ENCODE measurements at places on chromosomes 12 and 14.

- DNase-seq: no peak
Measured at GRCh38 chr12:15831315-15831978, 42.3 kb upstream of the EPS8 start.

- DNase-seq: no peak
Measured at GRCh38 chr12:78403681-78404080, 460.9 kb upstream of the SYT1 start.

- no peak for DNase-seq
Measured at GRCh38 chr12:111221062-111222026, 147.6 kb downstream of the PHETA1 start.

DNA sequence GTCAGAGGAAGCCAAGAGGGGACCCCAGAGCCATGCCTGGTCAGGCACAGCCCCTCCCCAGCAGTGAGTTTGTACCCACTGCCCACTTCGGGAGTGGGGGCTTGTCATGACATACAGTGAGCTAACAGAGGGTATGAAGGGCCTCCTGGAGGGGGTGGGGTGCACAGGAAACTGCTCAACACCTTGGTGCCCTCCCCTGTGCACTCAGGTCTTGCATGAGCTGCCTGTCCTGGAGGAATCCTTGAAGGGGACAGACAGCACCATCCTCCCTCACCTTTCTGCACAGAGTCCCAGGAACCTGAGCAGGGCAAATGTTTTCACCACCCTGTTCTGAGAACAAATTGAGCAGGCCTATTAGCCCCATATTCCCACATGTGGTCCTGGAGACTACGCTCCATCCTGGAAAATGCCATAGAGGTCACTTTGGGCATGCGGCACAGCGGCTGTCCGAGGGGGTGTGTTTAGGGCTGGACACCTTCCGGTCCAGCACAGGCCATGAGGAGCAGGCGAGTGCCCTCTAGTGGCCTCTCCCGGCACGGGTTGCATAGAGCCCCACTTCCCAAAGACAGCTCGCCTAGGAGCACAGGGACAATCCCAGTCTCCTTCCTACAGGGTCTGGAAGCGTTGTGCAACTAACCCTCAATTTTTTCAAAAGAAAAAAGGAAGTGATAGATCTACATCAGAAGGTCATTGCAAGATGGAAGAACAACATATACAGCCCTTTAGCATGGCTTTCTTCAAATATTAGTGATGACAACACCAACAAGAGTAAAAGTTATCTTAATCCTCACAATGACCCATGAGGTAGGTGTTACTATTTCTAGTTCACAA is 31.9 kb upstream of the ZFP36L1 start:
- no peak for DNase-seq

GRCh38 chr12:40144023-40144422 is 38.1 kb upstream of the SLC2A13 start:
- no peak for DNase-seq

DNA sequence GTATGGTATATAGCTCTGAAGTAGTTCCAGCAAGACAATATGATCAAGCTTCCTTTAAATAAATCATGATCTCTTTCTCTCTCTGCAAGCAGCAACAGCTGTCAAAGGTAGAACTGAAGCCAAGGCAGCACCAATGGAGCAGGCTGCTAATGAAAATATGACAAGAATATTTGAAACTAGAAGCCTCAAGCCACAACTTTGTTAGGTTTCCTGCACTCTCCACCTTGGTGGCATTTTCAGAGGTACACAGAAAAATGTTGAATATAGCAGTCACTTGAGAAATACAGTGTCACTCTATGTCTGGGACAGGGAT is 43.8 kb upstream of the PSMA6 start:
- no peak for DNase-seq

DNA sequence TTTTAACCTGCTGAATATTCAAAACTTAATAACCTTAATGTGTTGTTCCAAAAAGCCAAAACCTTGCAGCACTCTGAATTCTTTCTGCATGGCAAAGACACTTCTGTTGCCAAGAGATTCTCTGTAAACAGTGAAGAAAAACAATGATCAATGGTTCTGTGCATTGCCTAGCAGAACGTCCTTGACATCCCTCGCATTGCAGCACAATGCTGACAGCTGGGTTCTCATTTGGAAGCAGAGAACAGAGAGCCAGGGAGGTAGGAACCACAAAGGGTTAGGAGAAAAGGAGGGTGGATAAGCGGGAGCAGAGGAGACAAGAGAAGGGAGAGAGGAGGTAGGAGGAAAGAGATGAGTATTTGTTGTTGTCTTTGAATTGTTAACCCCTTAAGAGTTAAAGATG is 501.1 kb downstream of the NAV3 start:
- no peak for DNase-seq

DNA sequence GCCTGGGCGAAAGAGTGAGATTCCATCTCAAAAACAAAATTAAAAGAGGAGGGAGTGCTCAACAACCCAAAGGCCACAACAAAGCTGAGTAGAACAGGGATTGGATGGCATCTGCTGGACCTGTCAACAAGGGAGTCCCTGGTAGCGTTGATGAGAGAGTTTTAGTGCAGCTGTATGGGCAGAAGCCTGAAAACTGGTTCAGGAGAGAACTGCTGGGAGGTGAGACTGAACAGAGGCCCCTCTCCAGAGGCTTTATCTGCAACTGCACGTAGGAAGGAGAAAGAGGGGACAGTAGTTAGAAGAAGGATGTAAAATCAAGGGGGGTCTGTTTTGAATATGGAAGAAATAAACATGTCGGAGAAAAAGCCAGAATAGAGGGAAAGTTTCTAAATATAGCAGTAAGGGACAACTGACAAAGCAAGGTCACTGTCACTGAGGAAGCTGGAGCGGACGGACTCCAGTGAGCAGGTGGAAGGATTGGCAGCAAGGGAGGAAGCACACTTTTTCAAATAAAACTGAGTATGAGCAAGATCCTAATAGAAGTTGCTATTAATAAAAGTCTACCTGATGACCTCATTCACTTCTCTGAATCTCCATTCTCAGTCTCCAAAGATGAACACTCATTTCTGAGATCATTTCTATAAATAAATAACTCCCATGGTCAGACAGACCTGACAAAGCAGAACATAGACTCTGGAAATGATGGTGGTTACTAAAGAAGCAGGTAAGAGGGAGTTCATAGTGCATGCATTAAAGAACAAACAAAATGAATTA is 11.8 kb upstream of the ATF1 start:
- DNase-seq: no peak

- DNase-seq: peak; percentile 75
Measured at GRCh38 chr12:127165567-127166392, 1101.2 kb upstream of the TMEM132C start.

- DNase-seq: no peak
Measured at GRCh38 chr12:48997719-48998496, 1.3 kb downstream of the DDN start.

DNA sequence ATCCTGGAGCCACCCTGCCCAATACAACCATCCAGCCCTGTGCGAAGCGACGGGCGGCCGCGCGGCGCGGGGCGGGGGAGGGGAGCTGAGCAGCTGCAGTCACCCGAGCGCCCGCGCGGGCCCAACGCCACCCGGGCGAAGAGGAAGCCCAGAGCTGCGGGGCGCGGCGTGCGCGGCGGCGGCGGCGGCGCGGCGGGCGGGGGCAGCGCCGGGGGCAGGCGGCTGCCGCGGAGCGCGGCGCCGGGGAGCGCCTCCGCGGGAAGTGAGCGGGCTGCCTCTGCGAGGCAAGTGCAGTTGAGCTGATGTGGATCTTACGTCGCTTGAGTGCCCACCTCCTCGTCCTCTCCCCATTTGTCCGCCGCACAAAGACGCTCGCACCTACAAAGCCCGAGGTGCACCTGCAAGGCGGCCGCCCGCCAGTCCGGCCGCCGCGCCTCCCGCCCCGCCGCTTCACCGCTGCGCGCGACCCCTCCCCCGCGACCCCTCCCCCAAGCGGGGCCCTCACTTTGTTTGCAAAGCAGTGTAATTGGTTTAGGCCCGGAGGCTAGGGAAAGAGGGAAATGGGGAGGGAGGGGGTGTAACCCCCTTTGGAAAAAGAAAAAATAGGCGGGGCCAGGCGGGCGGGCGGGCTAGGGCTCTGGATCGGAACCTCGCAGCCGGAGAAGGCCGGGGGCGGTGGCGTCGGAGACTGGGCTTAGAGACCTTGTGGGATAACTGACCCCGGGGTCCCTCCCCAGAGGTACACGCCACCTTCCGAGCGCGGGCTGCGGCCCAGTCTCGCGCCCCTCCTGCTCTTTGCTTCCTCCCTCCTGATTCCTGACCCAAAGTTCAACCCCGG is at the start of the genes FOXA1 and TTC6:
Gene FOXA1, minus strand, starts transcription at position 279 of the 838 bp plus-strand sequence. Its CDS starts 277 bp downstream, at position 2.
Gene TTC6, plus strand, starts transcription at position 659 of the 838 bp plus-strand sequence. CDS start 26,436 bp downstream, outside the sequence.
- no peak for DNase-seq

DNA sequence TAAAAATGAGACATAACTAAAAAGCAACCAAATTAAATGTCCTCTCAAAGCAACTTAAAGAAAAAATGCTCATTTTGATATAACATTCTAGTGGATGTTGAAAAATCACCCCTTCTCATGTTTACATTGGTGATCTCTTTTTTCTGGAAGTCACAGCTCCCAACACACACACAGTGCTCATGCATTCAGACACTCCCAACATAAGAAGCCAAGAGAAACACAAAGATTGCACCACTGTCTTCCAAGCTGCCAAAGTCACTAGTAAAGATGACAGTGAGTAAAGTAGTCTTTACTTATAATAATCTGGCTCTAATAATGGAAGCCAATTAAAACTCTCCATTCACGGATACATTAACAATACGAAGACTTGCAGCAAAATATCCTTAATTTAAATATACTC is 218.4 kb downstream of the NTF3 start:
- no peak for DNase-seq

DNA sequence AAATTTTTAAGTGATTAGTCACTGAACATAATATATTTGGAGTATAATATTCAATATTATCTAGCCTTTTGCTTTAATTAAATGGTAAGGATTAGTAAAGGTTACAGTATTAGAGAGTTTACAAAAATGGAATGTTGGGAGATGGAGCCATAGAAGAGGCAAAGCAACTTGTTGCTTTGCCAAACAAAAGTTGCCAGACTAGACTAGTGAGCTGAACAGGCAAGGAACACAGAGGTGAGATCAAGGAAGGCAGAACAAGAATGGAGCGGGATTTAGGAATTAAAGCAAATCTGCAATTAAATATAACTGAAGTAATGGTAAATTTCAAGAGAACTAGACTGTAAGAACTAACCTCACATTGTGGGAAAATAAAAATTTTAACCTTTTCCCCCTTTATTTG is 5.1 kb downstream of the ARF6 start:
- no peak for DNase-seq

GRCh38 chr12:126069549-126070165 is 1004.4 kb downstream of the AACS start:
- DNase-seq: no peak

DNA sequence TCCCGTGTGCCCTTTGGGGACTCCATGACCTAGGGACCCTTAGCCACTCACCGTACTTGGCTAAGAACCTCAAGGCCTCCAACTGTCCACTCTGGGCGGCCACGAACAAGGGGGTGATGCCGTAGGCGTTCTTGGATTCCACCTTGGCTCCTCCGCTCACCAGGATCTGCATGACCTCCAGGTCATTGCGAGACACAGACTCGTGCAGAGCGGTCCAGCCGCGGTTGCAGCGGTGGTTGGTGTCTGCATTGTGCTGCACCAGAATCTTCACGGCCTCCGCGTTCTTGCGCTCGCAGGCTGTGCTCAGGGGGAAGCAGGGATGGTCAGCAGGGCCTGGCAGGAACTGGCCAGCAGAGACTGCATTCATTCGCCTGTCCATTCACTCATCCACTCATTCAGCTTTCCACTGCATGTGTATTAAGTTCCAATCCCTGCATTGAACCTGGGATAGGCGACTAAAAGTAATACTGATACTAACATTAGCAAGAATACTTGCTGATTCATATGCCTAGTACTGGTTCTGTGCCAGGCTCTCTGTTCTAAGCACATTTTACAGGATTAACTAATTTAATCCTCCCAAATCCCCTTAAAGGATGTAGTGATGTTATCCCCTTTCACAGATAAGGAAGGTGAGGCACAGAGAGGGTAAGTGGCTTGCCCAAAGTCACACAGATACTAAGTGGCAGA is 23.9 kb downstream of the FAM181A start:
- no peak for DNase-seq

GRCh38 chr12:57609781-57610553 is 1.3 kb upstream of the ARHGEF25 start:
- DNase-seq: no peak

GRCh38 chr12:103880299-103881142 is 39.5 kb upstream of the NT5DC3 start:
- DNase-seq: no peak

- DNase-seq: no peak
Measured at GRCh38 chr12:94640134-94640928, 10.0 kb downstream of the TMCC3 start.

DNA sequence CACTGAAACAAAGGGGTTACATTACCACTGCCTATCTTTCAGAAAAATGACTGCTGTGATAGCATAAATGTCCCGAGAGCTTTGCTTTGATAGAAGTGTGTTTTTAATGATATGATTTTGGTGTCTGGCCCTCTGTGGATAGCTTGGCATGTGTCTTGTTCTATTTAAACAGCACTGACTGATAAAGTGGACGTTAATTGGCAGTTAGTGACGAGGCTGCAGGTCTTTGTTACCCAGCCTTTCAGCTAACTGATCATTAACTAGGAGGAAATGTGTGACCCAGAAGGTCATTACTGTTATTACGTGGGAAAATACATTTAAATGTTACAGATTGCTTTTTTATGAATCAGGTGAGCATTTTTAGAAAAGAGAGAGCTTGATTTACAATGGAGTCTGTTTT is 428.3 kb downstream of the DIO2 start:
- DNase-seq: no peak

- no peak for DNase-seq
Measured at GRCh38 chr12:18595412-18595811, 142.4 kb downstream of the PLCZ1 start.

DNA sequence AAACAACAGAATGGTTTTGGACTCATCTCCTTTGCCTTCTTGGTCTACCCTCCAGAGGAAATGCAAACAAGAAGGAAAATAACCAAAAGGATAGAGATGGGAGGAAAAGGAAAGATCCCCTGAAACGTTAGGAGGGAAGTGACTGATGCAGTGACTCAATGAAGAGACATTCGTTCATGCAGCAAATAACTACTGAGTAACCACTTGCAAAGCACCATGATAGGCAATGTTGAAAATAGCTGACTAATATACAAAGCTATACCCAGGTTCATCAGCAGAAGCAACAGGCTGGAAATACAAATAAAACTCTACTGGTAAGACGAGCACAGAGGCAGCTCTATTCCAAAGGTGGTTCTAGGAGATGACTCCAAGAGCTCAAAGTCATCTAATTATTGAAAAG is 41.8 kb downstream of the R3HDM2 start:
- no peak for DNase-seq

- no peak for DNase-seq
Measured at GRCh38 chr14:89933002-89933401, 21.5 kb downstream of the EFCAB11 start.

DNA sequence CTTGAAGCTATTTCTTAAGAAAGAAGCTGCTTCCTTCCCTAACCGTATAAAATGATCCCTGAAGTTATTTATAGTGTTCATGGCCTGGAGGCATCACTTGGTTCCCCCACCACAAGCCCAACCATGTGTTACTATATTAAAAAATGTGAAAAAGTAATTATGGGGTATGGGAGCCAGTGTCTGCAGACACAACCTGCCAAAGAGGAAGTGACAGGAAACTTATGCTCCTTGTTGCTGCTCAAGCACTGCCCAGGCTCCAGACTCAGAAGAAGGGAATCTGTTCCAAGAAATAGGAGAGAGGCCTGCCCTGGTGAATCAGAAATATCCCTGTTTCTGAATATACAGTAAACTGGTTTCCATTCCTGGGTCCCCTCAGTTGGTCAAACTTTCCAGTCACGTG is 217.2 kb upstream of the BMP4 start:
- DNase-seq: no peak
